ENCODE measurements at places on chromosomes 11 and 22. TPM values are rescaled to one million over a fixed set of nuclear protein-coding genes. Genes with fewer than 3 reads are reported as not detected.

DNA sequence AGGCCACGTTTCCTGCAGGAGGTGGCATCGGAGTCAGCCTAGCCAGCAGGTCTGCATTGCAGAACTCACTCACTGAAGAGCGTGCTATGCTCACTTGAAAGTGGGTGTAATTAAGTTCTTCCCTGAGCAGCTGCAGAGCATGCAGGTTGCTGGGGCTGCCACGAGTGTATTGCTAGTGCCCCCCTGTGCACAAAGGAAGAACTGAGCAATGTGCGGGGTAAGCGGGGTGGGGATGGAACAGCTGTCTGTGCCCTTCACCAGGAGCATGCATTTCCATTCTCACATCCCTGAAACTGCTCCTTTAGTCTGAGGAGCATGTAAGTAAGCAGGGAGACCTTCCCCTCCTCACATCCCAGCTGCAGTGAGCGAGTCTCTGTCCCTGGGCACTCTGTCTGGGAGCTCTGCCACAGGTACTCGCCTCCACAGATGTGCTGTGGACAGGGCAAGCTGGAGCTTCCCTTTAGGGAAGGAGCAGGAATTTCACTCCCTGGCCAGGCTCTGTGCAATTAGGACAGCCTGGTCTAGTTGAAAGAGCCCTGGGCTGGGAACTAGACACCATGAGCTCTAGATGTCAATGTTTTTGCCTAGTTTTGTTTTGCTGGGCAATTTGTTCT lies 1031.8 kb downstream of the NTM start:
- no peaks in the 10 kb centered on the region for H3K36me3 ChIP-seq
- peak; percentile 36 for DNase-seq
- no peak overlapping the region for H3K27ac ChIP-seq
- peaks cover 4% of the 10 kb centered on the region for H3K27me3 ChIP-seq
- H3K4me1 ChIP-seq: peaks cover 4% of the 10 kb centered on the region
- no peak overlapping the region for H3K4me3 ChIP-seq

- no peak overlapping the region for H3K27ac ChIP-seq
- no peak for DNase-seq
- H3K27me3 ChIP-seq: no peaks in the 10 kb centered on the region
- H3K4me1 ChIP-seq: no peaks in the 10 kb centered on the region
Measured at GRCh38 chr11:107947904-107948303, 19.7 kb downstream of the RAB39A start.

DNA sequence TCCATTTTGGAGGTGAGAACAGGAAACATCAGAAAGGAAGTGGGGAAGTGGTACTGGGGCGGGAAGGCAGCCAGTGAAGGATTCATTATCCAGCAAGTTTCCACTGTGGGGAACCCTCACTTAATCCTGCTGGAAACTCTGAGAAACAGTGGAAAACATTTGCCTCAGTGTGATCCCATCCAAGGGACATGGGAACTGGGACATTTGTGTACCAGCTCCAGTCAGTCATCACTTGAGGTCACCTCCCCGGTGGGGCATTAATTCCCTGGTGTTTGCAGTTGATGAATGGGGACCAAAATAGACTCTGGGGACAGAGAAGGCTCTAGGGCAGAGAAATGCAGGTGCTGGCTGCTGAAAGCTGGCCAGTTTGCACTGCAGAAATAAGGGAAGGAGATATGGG lies 599.9 kb downstream of the BUD13 start:
- no peaks in the 10 kb centered on the region for H3K27me3 ChIP-seq
- no peak overlapping the region for H3K27ac ChIP-seq
- no peaks in the 10 kb centered on the region for H3K4me1 ChIP-seq
- no peak for DNase-seq
- no peak overlapping the region for H3K4me3 ChIP-seq

C11orf97 gene
- not detected for total RNA-seq

GRCh38 chr11:61039916-61040315 lies 62.4 kb upstream of the CD5 start:
- no peak overlapping the region for H3K27ac ChIP-seq
- H3K4me1 ChIP-seq: peaks cover 9% of the 10 kb centered on the region

GRCh38 chr22:37244922-37245722 lies 1.1 kb upstream of the RAC2 start:
- no peak overlapping the region for H3K27ac ChIP-seq
- H3K4me1 ChIP-seq: peaks cover 26% of the 10 kb centered on the region
- H3K27me3 ChIP-seq: no peaks in the 10 kb centered on the region
- H3K36me3 ChIP-seq: no peaks in the 10 kb centered on the region
- no peak overlapping the region for H3K4me3 ChIP-seq
